ENCODE measurements at places on chromosomes 11 and 22. TPM values are rescaled to one million over a fixed set of nuclear protein-coding genes. Genes with fewer than 3 reads are reported as not detected.

The CDC42BPG gene
- 0.03 TPM for total RNA-seq

The ROBO4 gene
- total RNA-seq, result 0.10 TPM

The NF2 gene
- total RNA-seq, result 43.8 TPM

The LRRC32 gene
- total RNA-seq, result 0.30 TPM

The MPZL3 gene
- 0.10 TPM for total RNA-seq

The SERHL2 gene
- total RNA-seq, result 7.2 TPM

The HOATZ gene
- not detected for total RNA-seq

The ZNF280A gene
- total RNA-seq, result 1.9 TPM

The NELL1 gene
- 176 TPM for total RNA-seq

The ACR gene
- total RNA-seq, result not detected

The THY1 gene
- total RNA-seq, result 2.5 TPM

The NUP98 gene
- total RNA-seq, result 217 TPM

The MAP6 gene
- 0.53 TPM for total RNA-seq

The DDTL gene
- 4.5 TPM for total RNA-seq

The GGTLC2 gene
- total RNA-seq, result not detected

The UVRAG gene
- 15.0 TPM for total RNA-seq

The MRGPRF gene
- total RNA-seq, result 0.51 TPM

The CTSC gene
- total RNA-seq, result 37.8 TPM

The OR8D4 gene
- total RNA-seq, result not detected

The CCT8L2 gene
- total RNA-seq, result not detected

The GGA1 gene
- total RNA-seq, result 25.1 TPM

The PHETA2 gene
- total RNA-seq, result 0.05 TPM

The PITPNB gene
- total RNA-seq, result 38.3 TPM

The OR8D1 gene
- not detected for total RNA-seq

The OR56A4 gene
- total RNA-seq, result not detected

The USP2 gene
- total RNA-seq, result 2.4 TPM

The RASGRP2 gene
- 0.42 TPM for total RNA-seq

The BTBD10 gene
- 37.1 TPM for total RNA-seq

The MPPED2 gene
- 10.2 TPM for total RNA-seq

The CCDC83 gene
- not detected for total RNA-seq

The GTSE1 gene
- 57.8 TPM for total RNA-seq

The CDHR5 gene
- total RNA-seq, result not detected

The MMP7 gene
- total RNA-seq, result not detected

The TPST2 gene
- total RNA-seq, result 15.0 TPM

The LIMK2 gene
- 20.8 TPM for total RNA-seq

The VWCE gene
- 0.06 TPM for total RNA-seq

The MS4A6A gene
- not detected for total RNA-seq
